ENCODE measurements at places on chromosomes 5 and 9. TPM values are rescaled to one million over a fixed set of nuclear protein-coding genes. Genes with fewer than 3 reads are reported as not detected.

- H3K36me3 ChIP-seq = no peaks in the 10 kb centered on the region
- no peaks in the 10 kb centered on the region for H3K27me3 ChIP-seq
- no peak overlapping the region for H3K4me3 ChIP-seq
- no peaks in the 10 kb centered on the region for H3K4me1 ChIP-seq
Observed at GRCh38 chr5:96207420-96207819, 225.6 kb downstream of the PCSK1 start.

Gene CTSV
- total RNA-seq = 4.8 TPM

GRCh38 chr9:126116351-126117157 lies 210.1 kb upstream of the MVB12B start:
- H3K27ac ChIP-seq = no peak overlapping the region
- no peaks in the 10 kb centered on the region for H3K36me3 ChIP-seq
- H3K27me3 ChIP-seq = no peaks in the 10 kb centered on the region
- DNase-seq = no peak
- H3K4me1 ChIP-seq = no peaks in the 10 kb centered on the region
- no peak overlapping the region for H3K4me3 ChIP-seq

Gene SLC25A2
- total RNA-seq = 1.8 TPM

DNA sequence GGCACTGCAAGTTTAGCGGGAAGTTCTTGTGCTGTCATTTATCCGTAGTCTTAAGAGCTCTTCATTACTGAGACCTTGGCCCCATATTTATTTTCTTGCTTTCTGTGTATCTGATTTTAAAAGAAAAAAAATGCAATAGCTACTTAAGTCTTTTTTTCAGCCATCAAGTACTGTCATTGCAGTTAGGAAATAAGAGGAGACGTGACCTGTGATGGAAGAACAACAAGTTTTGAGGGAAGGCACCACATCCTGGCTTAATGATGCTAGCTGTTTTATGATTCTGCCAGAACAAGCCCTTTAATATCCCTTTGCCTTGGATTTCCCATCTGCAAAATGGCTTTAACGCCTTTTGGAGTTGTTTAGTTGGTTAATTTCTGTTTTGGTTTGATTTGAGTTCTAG lies 3.8 kb downstream of the RGMB start:
- peak overlapping the region; percentile 71 for H3K4me3 ChIP-seq
- H3K27me3 ChIP-seq = no peaks in the 10 kb centered on the region
- peak overlapping the region; percentile 99 for H3K27ac ChIP-seq
- no peaks in the 10 kb centered on the region for H3K36me3 ChIP-seq
- no peak for DNase-seq

DNA sequence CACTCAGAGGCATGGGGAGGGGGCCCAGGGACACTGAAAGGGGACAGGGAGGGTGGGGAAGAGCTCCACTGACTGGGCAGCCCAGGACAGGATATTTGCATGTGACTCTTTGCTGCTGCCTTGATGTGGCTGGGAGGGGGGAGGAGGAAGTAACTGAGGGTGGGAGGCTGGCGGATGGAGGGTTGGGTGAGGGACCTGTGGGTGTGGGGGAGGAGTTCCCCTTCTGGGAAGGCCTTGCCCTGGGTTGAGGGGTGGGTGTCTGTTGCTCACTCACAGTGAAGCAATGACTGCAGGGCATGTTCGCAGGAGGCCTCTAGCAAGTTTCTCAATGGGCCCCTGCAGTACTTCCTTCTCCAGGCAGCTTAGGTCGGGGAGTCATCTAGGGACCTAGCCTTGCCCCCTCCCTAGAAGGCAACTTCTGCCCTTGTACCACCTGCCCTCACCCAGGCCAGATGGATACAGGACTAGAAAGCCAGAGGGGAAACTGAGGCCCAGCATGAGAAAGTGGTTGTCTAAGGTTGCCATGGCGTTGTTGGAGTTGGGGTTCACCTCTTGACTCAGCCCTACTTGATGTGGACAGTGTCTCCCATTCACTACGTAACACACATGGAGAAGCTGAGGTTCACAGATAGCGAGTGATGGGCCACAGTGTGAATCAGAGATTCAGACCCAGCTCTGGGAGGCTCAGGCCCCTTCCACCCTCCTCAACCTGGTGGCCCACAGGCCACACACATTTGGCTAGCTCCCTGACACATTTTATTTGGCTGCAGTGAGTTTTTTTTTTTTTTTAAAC lies 3.0 kb downstream of the GRK6 start:
- peaks cover 21% of the 10 kb centered on the region for H3K36me3 ChIP-seq
- peak; percentile 82 for DNase-seq
- no peak overlapping the region for H3K4me3 ChIP-seq
- no peaks in the 10 kb centered on the region for H3K27me3 ChIP-seq

DNA sequence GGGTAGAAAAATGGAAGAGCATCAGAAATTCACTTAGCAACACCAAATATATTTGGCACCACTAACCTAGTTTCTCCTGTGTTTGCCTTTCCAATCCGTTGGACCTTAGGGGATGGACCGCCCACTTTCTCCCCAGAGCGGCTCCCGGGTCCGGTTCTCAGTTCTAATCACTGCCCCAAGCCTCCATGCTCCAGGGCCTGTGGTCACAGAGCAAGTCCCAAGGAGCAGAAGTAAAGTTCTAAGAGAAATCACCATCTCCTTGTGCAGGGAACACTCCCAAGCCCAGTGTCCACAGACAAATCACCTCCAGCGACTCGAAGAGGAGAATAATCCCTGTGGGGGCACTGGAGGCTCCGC lies 728 bp upstream of the SLC1A1 start:
- no peaks in the 10 kb centered on the region for H3K36me3 ChIP-seq
- peaks cover 12% of the 10 kb centered on the region for H3K4me1 ChIP-seq
- H3K27ac ChIP-seq = peak overlapping the region; percentile 89
- peaks cover 3% of the 10 kb centered on the region for H3K27me3 ChIP-seq
- no peak for DNase-seq

DNA sequence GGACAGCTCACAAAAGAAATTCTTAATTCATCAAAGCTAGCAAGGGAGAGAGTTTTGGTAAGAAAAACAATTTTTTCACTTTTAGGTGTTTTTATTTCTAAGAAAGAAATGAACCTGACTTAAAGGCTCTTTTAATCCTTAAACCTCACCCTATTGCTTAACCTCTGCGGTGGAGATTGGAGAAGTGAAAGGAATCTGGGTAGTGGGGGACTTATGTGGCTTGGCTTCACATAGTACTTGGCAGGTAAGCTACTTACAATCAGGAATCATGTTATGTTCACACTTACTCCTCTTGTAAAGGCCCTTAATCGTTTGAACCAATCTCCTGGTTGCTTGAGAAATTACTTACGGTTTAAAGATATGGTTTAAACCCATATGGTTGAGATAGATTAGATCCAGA lies 104.8 kb downstream of the ISOC1 start:
- no peaks in the 10 kb centered on the region for H3K27me3 ChIP-seq
- no peak overlapping the region for H3K27ac ChIP-seq
- no peak overlapping the region for H3K4me3 ChIP-seq
- no peaks in the 10 kb centered on the region for H3K36me3 ChIP-seq

DNA sequence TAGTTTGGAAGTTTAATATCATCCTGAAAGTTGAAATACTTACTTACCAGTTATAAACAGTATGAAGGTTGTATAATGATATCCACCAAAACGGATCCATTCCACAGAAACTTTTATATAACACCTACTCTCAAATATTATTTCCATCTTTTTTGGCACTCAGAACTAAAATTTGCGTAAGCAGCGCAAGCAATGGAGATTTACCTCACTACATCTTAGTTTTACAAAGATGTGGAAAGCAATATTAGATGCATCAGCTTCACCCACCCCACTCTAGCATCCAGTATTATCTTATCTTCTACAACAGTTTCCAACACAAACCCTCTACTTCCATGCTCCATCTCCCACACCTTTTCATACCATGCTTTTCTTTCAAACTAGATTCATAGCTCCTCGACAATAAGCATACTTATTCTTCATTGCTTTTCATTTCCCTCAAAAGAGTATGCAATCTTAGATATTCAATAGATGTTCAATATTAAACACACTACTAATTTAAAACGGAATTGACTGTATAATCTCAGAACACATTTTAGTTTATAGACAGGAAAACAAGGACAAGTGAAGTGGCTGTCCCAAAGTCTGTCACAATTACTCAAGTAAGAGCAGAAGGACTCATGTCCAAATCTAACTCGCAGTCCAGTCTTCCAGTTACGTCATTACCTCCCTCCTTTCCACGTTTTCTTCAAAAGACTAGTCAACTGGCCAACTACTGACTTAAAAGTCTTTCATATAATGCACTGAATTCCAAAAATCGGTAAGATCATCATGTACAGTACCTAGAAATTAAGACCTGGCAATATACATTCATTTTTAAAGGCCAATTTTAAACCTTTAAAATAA lies 2.2 kb downstream of the PPP2CA start:
- H3K4me1 ChIP-seq = peaks cover 14% of the 10 kb centered on the region
- H3K36me3 ChIP-seq = no peaks in the 10 kb centered on the region
- peak overlapping the region; percentile 95 for H3K4me3 ChIP-seq
- H3K27ac ChIP-seq = peak overlapping the region; percentile 100
- DNase-seq = no peak
- H3K27me3 ChIP-seq = no peaks in the 10 kb centered on the region

GRCh38 chr5:88049737-88050136 lies 218.9 kb downstream of the TMEM161B start:
- no peak overlapping the region for H3K4me3 ChIP-seq
- H3K27me3 ChIP-seq = no peaks in the 10 kb centered on the region
- H3K4me1 ChIP-seq = no peaks in the 10 kb centered on the region
- DNase-seq = no peak
- no peak overlapping the region for H3K27ac ChIP-seq
- H3K36me3 ChIP-seq = no peaks in the 10 kb centered on the region

Gene GNA14
- total RNA-seq = 9.4 TPM

Gene PAPPA
- total RNA-seq = 1.7 TPM

DNA sequence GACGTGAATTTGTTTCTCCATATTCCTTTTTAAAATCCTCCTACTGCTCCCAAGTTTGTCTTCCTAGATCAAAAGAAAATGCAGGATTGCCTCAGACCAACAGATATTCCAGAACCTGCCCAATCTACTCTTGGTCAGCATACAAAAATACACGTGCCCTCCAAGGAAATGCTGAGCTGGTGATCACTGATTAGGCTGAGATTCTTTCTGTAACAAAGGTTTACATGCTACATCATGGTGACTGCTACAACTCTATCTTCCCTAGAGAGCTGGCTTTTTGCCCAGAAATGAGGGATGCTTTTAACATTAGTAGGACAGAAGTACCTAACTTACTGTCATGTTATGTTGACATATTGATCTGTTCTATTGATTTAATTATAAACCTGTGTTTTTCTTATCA lies 35.5 kb downstream of the OR2Y1 start:
- peaks cover 5% of the 10 kb centered on the region for H3K27me3 ChIP-seq
- H3K36me3 ChIP-seq = no peaks in the 10 kb centered on the region
- no peak overlapping the region for H3K27ac ChIP-seq
- DNase-seq = no peak
- H3K4me3 ChIP-seq = no peak overlapping the region
- H3K4me1 ChIP-seq = no peaks in the 10 kb centered on the region

Gene ADAMTS2
- total RNA-seq = 8.3 TPM

DNA sequence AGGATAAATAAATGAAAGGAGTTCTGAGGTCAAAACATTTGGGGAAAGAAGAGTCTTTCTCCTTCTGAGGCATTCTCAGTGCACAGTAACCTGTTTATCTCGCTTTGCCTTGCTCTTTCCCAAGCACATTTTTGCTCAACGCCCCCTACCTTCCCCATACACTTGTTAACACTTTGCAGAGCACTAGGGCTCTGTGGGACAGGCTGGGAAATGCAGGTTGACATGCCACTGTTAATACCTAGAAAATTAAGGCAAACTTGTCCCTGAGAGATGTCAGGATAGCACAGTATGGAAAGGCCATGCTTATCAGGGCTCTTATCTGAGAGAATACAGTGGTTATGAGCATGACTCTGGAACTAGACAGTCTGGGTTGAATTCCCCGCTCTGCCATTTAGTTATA lies 152.0 kb downstream of the DOCK8 start:
- H3K4me1 ChIP-seq = no peaks in the 10 kb centered on the region
- DNase-seq = no peak
- no peaks in the 10 kb centered on the region for H3K27me3 ChIP-seq
- H3K27ac ChIP-seq = no peak overlapping the region
- no peaks in the 10 kb centered on the region for H3K36me3 ChIP-seq
- H3K4me3 ChIP-seq = no peak overlapping the region

DNA sequence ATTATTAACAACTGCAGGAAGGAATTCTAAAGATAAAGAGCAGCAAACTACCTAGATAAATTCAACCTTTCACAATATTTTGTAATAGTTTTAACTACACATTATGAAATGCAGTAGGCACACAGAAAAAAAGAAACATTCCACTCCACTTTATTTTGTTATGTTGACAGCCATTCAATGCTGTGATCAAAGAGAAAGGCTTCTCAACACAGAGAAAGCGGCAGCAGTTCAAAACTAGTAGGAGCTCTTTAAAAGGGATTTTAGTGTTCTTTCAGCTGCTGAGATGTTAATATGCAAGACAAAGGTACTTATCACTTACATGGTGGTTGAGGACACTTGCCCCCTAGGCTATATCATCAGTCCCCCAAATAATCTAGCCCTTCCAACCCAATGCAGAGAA lies 11.6 kb downstream of the CEMIP2 start:
- DNase-seq = no peak
- no peak overlapping the region for H3K27ac ChIP-seq
- H3K4me1 ChIP-seq = peaks cover 43% of the 10 kb centered on the region
- no peaks in the 10 kb centered on the region for H3K27me3 ChIP-seq
- no peaks in the 10 kb centered on the region for H3K36me3 ChIP-seq

GRCh38 chr5:171707442-171707792 lies 78.2 kb upstream of the SMIM23 start:
- no peaks in the 10 kb centered on the region for H3K27me3 ChIP-seq
- H3K36me3 ChIP-seq = no peaks in the 10 kb centered on the region
- no peaks in the 10 kb centered on the region for H3K4me1 ChIP-seq
- no peak overlapping the region for H3K27ac ChIP-seq
- no peak for DNase-seq

DNA sequence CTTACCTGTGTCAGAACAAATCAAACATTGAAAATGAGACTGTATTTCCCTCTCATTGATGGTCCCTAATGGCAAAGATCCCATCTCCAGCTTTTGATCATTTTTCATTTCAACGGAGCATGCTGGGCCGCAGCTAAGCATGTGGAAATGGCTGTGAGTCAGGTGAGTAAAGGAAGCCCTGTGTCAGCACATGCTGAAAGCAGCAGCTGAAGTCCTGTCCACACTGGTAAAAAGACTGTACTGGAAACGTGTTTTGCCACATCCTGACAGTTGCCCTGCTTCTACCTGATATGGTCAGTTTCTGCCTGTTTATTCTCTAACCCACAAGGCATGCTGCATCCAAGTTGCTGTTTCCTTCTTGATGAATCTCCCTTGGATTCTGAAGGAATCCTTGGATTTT lies 330.1 kb downstream of the EFNA5 start:
- no peaks in the 10 kb centered on the region for H3K4me1 ChIP-seq
- H3K27me3 ChIP-seq = no peaks in the 10 kb centered on the region
- no peak overlapping the region for H3K27ac ChIP-seq
- H3K36me3 ChIP-seq = no peaks in the 10 kb centered on the region
- no peak overlapping the region for H3K4me3 ChIP-seq
- no peak for DNase-seq

DNA sequence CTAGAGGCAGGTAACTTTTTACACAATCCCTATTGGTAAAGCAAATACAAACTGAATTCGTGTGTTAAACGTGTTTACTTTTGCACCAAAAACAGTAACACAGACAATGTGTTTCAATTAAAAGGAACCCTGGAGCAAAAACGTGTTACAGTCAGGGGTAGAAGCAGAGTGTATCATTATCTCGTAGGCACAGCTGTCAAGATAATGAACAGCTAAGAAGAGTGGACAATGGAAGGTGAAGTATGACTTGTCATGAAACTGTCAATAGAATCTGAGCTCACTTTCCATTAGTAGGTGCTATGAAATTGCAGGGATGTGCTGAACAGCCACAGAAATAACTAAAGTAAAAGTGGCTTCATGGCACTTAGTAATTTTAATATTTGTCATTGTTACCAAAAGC lies 1229.8 kb upstream of the WWC1 start:
- H3K27ac ChIP-seq = no peak overlapping the region
- peaks cover 8% of the 10 kb centered on the region for H3K4me1 ChIP-seq
- no peak overlapping the region for H3K4me3 ChIP-seq
- no peaks in the 10 kb centered on the region for H3K36me3 ChIP-seq
- DNase-seq = no peak
- no peaks in the 10 kb centered on the region for H3K27me3 ChIP-seq

Gene TAS2R1
- total RNA-seq = not detected

Measured in transverse colon (tissue), 4 donors.